ENCODE measurements at places on chromosomes 3 and 15.
A peak's percentile ranks its signal among the peaks of the same experiment; 100 is the strongest.

DNA sequence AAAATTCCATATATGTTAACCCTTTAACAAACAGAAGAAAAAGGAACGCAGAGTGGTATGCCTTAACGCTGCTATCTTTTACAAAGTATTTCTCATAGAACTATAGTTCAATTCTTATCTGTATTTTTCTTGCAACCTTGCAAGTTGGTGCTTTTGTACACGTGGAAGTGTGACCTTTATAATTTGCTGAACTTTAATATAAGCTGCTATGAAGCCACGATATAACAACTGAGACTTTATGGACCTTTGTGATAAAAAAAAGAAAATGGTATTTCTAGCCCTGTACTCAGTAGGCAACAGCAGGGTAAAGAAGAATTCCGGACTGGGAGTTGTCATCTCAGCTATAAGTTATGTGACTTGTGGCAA lies 6.3 kb upstream of the TFG start:
- DNase-seq: no peak

DNA sequence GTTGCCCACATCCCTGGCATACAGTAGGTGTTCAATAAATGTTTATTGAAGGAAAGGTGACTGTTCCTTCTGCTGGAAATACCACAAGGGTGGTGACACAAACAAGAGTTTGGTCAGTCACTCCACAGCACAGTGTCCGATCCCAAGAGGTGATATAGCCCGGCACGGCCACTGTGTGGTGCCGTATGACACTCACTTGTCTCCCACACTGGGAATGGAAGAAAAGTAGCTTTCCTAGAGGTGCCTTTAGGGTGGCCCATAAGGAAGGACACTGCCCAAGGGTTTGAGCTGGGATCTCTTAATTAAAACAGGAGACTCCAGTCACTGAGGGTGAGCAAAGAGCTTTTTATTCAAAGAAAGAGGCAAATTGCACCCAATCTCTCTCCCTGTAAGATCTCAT lies 40.5 kb downstream of the TGM4 start:
- no peak for DNase-seq

DNA sequence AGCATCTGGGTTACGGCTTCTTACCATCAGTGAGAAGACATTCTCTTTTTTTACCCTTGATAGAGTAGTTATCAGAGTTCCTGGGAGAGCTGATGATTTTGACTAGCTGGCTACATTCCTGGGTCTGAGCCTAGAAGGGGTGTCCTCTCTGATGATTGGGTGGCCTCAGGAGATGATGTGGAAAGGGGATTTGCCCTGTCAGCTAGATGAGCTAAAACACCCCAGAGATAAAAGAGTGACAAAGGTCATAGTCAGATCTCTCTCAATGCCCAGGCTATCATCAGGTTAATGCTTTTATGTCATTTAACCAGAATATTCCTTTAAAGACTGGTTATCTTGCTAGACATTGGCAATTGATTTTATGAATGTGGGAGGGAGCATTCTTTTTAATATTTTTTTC lies 130.2 kb downstream of the KCNAB1 start:
- no peak for DNase-seq

- DNase-seq: no peak
Observed at GRCh38 chr3:13301286-13301987, 118.7 kb downstream of the NUP210 start.

DNA sequence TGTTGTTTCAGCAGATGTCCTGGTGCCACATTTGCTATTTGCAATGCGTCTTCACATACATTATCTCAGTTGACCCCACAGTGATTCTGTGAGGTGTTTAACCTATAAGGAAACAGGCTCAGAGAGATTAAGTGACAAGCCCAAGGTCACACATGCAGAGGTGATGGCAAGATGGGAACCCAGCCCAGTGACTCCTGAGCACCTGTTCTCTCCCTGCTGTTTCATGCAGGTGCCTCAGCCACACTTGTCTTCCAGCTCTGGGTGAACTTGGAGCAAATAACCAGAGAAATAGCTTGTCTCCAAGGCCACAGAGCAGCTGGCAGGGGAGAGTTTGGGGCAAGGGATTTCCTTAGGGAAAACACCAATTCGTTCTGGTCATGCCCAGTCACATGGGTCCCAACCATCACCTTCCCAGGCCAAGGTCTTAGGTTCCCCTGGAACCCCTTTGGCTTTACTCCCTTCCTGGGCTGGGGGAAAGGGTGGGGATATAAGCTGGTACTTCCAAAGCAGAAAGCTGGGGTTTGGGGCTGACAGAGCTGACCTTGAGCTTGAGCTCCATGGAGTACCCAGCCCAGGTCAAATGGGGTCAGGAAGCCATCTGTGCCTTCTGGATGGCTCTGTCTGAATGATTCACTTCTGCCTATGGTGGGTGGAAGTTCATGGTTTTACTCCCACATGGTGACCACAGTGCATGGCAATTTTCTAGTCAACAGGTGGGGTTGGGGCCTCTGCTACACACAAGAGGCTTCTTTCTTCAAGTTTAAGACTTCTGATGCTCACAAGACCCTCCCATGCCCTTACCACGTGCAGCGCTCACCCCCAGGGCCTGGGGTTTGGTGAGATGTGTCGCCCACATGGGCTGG lies 22.4 kb downstream of the LIPC start:
- DNase-seq: peak; percentile 49

- no peak for DNase-seq
Observed at GRCh38 chr15:66779331-66780009, 77.4 kb downstream of the SMAD6 start.

GRCh38 chr3:140629357-140630137 lies 48.3 kb upstream of the TRIM42 start:
- DNase-seq: no peak

DNA sequence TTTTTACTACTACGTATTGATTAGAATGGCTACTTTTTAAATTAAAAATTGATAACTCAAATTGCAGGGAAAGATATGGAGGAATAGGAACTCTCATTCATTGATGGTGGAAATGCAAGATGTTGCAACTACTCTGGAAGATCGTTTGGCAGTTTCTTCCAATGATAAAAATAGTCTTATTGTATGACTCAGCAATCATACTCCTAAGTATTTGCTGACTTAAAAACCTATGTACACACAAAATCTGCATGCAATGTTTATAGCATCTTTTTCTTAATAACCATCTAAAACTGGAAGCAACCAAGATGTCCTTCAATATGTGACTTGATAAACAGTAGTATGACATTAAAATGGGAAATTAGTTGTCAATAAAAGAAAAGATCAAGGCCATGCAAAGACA lies 87.4 kb upstream of the LRRC3B start:
- no peak for DNase-seq

GRCh38 chr3:136070953-136071949 lies 105.7 kb downstream of the PPP2R3A start:
- DNase-seq: no peak

Data from activated naive CD4-positive, alpha-beta T cell treated with anti-CD3 and anti-CD28 coated beads, Interleukin-2, amount 50 U/mL, for 16 hours (primary cell).